ENCODE measurements at places on chromosomes 6 and 20. TPM values are rescaled to one million over a fixed set of nuclear protein-coding genes. Genes with fewer than 3 reads are reported as not detected.

DNA sequence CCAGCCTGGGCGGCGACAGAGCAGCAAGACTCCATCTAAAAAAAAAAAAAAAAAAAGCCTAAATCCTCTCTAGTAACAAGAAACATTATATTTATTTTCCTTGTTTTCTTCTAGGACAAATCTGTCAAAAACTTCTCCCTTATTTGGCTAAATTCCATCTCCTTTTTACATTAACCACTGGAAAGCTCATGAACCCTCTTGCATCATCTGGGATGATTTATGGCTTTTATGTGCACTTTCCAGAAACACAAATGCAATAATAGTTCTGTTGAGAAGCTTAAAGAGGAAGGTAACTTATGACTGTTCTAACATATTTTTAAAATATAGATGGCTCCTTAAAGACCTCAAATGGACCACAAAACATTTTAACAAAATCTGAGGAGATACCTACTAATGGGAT lies 526.1 kb upstream of the SPTLC3 start:
- DNase-seq: no peak
- no peaks in the 10 kb centered on the region for H3K27me3 ChIP-seq
- H3K4me1 ChIP-seq: no peaks in the 10 kb centered on the region
- H3K36me3 ChIP-seq: no peaks in the 10 kb centered on the region
- H3K27ac ChIP-seq: no peak overlapping the region
- no peak overlapping the region for H3K4me3 ChIP-seq

DNA sequence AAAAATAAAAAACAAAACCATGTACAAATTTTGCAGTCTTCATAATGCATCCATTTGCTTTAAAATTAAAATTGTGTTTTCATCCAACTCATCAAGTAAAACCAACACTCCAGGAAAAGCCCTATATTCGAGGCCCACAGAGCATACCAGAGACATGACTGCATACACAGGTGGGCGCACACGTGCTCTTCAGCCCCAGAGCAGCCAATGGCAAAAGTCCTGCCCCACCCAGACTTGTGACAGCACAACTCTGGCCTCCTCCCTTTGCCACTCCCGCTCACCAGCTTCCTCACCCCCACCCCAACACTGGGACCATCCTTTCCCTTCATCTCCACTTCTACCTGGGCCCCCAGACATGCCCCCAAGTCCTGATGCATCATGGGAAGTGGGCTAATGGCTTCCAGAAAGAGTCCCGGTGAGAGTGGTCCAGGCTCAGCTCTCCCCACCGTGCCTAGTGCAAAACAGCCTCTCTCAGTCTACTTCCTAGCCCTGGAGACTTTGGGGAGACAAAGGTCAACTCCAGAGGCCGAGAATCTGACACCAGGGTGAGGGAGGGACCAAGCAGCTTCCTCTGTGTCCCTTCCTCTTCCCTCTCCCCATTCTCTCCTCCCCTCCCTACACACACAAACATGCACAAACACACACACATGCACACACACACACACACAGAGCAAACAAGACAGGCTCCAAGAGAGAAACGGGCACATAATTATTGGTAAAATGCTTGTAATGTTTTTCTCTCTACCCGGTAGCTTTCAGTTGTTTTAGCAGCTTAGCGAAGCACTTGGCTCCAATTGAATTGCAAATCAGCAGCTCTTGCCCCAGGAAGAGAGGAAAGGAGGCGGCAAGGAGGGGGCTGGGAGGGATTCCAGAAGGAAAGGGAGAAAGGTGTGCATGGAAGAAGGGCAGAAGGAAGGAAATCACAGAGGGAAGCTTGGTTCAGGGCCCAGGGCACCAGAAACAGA lies 14.3 kb downstream of the GRM4 start:
- H3K27me3 ChIP-seq: peaks cover 57% of the 10 kb centered on the region
- H3K36me3 ChIP-seq: no peaks in the 10 kb centered on the region
- H3K27ac ChIP-seq: no peak overlapping the region
- no peak overlapping the region for H3K4me3 ChIP-seq

GRCh38 chr6:5184218-5184617 lies 76.5 kb downstream of the LYRM4 start:
- H3K36me3 ChIP-seq: no peaks in the 10 kb centered on the region
- H3K27ac ChIP-seq: no peak overlapping the region
- no peaks in the 10 kb centered on the region for H3K27me3 ChIP-seq
- no peaks in the 10 kb centered on the region for H3K4me1 ChIP-seq
- DNase-seq: no peak

GRCh38 chr6:137964876-137965275 lies 97.8 kb downstream of the TNFAIP3 start:
- H3K36me3 ChIP-seq: no peaks in the 10 kb centered on the region

- H3K4me3 ChIP-seq: no peak overlapping the region
- H3K4me1 ChIP-seq: no peaks in the 10 kb centered on the region
- no peak for DNase-seq
- H3K27ac ChIP-seq: no peak overlapping the region
- no peaks in the 10 kb centered on the region for H3K36me3 ChIP-seq
Observed at GRCh38 chr20:20076297-20077065, 24.1 kb downstream of the CFAP61 start.

GRCh38 chr6:25615471-25615870 lies 36.5 kb upstream of the SCGN start:
- H3K36me3 ChIP-seq: no peaks in the 10 kb centered on the region
- no peak overlapping the region for H3K4me3 ChIP-seq
- no peaks in the 10 kb centered on the region for H3K4me1 ChIP-seq

GRCh38 chr6:145904868-145905267 lies 59.3 kb downstream of the SHPRH start:
- H3K4me1 ChIP-seq: no peaks in the 10 kb centered on the region
- peaks cover 85% of the 10 kb centered on the region for H3K36me3 ChIP-seq
- no peak for DNase-seq
- H3K27me3 ChIP-seq: no peaks in the 10 kb centered on the region

GRCh38 chr6:159481897-159482296 lies 211.1 kb downstream of the SOD2 start:
- H3K4me3 ChIP-seq: no peak overlapping the region
- no peaks in the 10 kb centered on the region for H3K27me3 ChIP-seq
- no peak overlapping the region for H3K27ac ChIP-seq
- no peak for DNase-seq
- H3K36me3 ChIP-seq: no peaks in the 10 kb centered on the region

DNA sequence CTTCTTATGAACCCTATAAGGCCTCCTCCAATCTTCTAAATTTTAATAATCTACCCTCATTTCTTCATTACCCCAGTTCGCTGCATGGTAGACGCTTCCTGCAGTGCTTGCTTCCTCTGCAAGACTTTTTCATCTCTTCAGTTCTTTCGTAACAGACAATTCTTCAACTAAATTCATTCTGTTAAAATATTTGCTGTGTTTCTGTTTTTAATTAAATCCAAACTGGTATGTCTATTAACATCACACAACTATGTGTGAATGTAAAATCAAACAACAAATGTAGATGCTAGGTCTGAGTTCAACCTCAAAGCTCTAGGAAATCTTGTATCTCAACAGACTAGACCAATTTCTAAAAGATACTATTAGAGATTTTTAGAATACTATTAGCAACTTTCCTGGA lies 199.3 kb downstream of the RNGTT start:
- no peaks in the 10 kb centered on the region for H3K4me1 ChIP-seq
- DNase-seq: no peak
- H3K27ac ChIP-seq: no peak overlapping the region
- no peaks in the 10 kb centered on the region for H3K27me3 ChIP-seq
- peaks cover 5% of the 10 kb centered on the region for H3K36me3 ChIP-seq

- no peaks in the 10 kb centered on the region for H3K36me3 ChIP-seq
- no peaks in the 10 kb centered on the region for H3K4me1 ChIP-seq
- H3K4me3 ChIP-seq: no peak overlapping the region
- DNase-seq: no peak
- H3K27me3 ChIP-seq: no peaks in the 10 kb centered on the region
- no peak overlapping the region for H3K27ac ChIP-seq
Observed at GRCh38 chr20:16258766-16259165, 314.5 kb downstream of the KIF16B start.

The PROKR2 gene
- total RNA-seq: not detected

The OR2B6 gene
- total RNA-seq: not detected

The APOBEC2 gene
- not detected for total RNA-seq

The FOXC1 gene
- 53.5 TPM for total RNA-seq

Measured in tibial nerve (tissue), 4 donors.